Activated T-helper 17 cell treated with anti-CD3 and anti-CD28 coated beads, Interleukin-2, amount 50 U/mL, for 72 hours (primary cell): ENCODE measurements at places on chromosomes 2 and 18. TPM values are rescaled to one million over a fixed set of nuclear protein-coding genes. Genes with fewer than 3 reads are reported as not detected.

Gene FANCL
- total RNA-seq = 25.8 TPM

Gene SNRNP27
- total RNA-seq = 60.1 TPM

Gene IL37
- total RNA-seq = 0.78 TPM

Gene CRACDL
- 0.16 TPM for total RNA-seq

Gene CPLX4
- not detected for total RNA-seq

Gene POMC
- total RNA-seq = 6.1 TPM

Gene MAP3K19
- not detected for total RNA-seq

Gene FASTKD1
- total RNA-seq = 59.6 TPM
